ENCODE measurements at places on chromosomes 12 and 14. TPM values are rescaled to one million over a fixed set of nuclear protein-coding genes. Genes with fewer than 3 reads are reported as not detected.

INHBE gene
- not detected for total RNA-seq

TBC1D30 gene
- 30.9 TPM for total RNA-seq

PGF gene
- 4.4 TPM for total RNA-seq

RBP5 gene
- 0.27 TPM for total RNA-seq

SLC4A8 gene
- total RNA-seq = 67.1 TPM

KRT79 gene
- not detected for total RNA-seq

LRRC43 gene
- total RNA-seq = 1.9 TPM

C1S gene
- 14.7 TPM for total RNA-seq

SPIC gene
- not detected for total RNA-seq

FOXA1 gene
- total RNA-seq = not detected

OR4E2 gene
- not detected for total RNA-seq

ABCC9 gene
- 12.6 TPM for total RNA-seq

PTPRQ gene
- 0.73 TPM for total RNA-seq

LMBR1L gene
- total RNA-seq = 79.4 TPM

KRT2 gene
- 0.18 TPM for total RNA-seq

CS gene
- 102 TPM for total RNA-seq

CLEC4C gene
- total RNA-seq = not detected

NANOG gene
- 0.27 TPM for total RNA-seq

ACAD10 gene
- total RNA-seq = 35.7 TPM

CMA1 gene
- total RNA-seq = not detected

LAG3 gene
- total RNA-seq = 0.36 TPM

ABCD2 gene
- 3.5 TPM for total RNA-seq

CDH24 gene
- total RNA-seq = 17.5 TPM

IRAK3 gene
- total RNA-seq = 12.6 TPM

C1R gene
- 4.6 TPM for total RNA-seq

FLVCR2 gene
- total RNA-seq = 6.4 TPM

RPS29 gene
- total RNA-seq = 818 TPM

SVOP gene
- total RNA-seq = 18.2 TPM

DUSP6 gene
- 30.8 TPM for total RNA-seq

HOXC13 gene
- total RNA-seq = not detected

EPYC gene
- total RNA-seq = not detected

ADAMTS20 gene
- 0.82 TPM for total RNA-seq

YEATS4 gene
- total RNA-seq = 30.1 TPM

DAO gene
- total RNA-seq = not detected

Measured in cerebellum (tissue), 4 donors.